ENCODE measurements at places on chromosomes 11 and 22.

GRCh38 chr11:115939731-115940421 lies 435.7 kb upstream of the CADM1 start:
- DNase-seq, result no peak

GRCh38 chr11:82671451-82671850 lies 62.2 kb downstream of the FAM181B start:
- no peak for DNase-seq

- DNase-seq, result no peak
Measured at GRCh38 chr11:122153746-122154145, 37.7 kb upstream of the BLID start.

- DNase-seq, result no peak
Measured at GRCh38 chr11:83678831-83679584, 392.8 kb upstream of the CCDC90B start.

- no peak for DNase-seq
Measured at GRCh38 chr11:101866619-101867491, 48.0 kb upstream of the CEP126 start.

GRCh38 chr11:70913715-70914231 lies 338.6 kb downstream of the SHANK2 start:
- no peak for DNase-seq

GRCh38 chr11:15967966-15968365 lies 388.4 kb downstream of the SOX6 start:
- DNase-seq, result no peak

DNA sequence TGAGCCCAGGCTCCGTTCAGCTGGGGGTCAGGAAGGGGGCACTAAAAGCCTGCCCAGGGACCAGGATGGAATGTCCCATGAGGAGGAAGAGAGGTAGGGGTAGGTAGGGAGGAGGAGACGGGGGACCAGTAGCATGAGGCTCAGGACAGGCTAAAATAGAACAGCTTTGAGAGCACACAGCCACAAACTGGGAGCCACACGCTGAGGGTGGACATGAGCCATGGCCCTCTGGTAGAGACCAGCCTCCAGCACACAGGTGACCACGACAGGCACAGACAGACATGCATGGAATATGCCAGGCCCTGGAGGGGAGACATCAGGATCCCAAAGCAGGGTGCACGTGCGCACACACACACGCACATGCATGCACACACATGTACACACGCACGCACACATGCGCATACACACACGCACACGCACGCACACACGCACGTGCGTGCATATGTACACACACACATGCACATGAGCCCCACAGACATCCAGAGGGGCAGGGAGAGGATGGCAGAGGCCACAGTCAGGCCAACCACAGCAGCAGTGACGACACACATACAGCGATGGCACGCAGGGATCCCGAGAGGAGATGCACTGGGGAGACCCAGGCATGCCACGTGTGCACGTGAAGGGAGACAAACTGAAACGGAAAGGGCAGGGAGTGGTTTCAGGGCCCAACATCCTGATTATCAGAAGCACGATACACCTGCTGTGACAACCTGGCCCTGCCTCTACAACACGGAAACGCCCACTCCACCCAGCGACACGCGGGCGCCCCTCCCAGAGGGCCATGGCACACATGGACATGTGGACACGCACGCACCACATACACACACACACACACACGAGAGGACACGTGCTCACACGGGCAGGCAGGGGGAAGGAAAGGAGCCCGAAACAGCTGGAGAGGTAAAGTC lies 25.7 kb downstream of the LRRC10B start:
- no peak for DNase-seq

GRCh38 chr11:66495401-66495854 lies 15.0 kb upstream of the BBS1 start:
- DNase-seq, result no peak

DNA sequence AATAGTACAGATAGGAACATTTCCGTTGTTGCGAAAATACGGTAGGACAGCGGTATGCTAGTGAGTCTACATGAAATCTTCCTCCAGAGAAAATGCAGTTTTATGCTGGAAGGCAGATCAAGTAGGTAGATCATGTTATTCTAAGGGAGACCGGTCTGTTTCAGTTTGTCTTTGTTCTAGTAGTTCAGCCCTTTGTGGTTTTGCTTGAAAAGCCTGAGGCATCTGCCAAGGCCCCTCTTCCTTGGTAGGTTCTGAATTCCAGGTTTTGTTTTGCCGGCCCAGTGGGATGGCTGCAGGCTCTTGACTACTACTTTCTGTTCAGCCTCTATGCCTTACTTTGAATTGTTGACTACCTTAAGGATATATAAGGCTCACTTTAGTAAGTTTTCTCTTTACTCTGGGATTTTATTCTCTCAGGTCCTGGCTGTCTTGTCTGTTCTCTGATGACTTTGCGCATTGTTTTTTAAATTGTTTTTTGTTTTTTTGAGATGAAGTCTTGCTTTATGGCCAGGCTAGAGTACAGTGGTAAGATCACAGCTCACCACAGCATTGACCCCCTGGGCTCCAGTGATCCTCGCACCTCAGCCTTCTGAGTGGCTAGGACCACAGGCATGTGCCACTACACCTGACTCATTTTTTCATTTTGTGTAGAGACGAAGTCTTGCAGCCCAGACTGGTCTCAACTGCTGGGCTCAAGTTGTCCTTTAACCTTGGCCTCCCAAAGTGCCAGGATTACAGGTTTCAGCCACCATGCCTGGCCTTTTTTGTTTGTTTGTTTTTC lies 53.7 kb downstream of the HIPK3 start:
- DNase-seq, result no peak

DNA sequence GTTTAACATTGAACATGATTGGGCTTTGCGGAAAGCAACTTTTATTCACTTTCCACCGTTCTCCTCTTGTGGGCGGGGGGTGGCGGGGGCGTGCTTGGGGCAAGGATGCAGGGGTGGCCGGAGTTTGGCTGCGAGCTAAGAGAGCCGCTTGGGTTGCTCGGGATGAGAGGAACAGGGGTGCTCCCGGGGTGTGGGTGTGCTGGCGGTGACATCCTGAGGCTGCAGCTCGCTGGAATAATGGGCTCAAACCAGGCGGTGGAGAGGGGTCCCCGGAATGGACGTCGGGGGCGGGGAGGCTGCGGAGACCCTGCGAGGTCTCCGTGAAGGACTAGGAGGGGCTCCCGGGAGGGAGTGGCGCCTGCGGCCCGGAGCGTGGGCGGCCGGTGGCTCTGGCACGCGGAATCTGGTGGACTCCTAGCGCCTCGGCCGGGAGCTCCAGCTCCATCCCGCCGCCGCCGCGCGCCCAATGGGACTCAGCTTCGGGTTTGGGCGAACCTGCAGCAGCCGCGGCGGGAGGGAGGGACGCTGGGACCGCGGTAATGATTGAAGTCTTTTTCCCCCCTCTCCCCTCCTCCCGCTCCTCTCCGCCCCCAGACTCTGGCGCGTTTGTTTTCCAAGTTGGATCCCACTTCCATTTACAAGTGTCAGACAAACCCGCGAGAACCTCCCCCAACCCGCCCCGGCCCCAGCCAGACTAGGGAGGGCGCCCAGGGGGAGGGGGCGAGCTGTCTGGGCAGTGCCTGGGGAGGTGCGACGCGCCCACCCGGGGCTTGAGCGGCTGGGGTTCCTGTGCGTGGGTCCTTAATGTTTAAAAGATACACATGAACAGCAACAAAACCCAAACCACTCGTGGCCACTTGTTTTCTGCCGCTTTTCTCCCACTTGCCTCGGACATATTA lies 2.0 kb downstream of the FAT3 start:
- DNase-seq, result no peak

DNA sequence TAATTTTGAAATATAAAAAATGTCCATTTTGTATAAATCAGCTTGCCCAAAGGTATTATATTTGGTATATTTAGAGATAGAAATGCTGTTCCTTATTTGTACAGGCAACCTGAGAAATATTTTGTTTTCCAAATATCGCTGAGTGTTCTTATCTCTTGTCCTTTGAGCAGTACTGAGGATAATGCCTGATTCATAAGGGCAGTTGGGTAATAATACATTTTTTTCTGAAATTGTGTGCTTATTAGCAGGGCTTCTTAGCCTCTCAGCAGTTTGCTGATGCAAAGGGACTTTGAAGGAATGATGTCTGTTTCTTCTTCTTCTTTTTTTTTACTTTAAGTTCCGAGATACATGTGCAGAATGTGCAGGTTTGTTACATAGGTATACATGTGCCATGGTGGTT lies 69.1 kb downstream of the LDLRAD3 start:
- no peak for DNase-seq

DNA sequence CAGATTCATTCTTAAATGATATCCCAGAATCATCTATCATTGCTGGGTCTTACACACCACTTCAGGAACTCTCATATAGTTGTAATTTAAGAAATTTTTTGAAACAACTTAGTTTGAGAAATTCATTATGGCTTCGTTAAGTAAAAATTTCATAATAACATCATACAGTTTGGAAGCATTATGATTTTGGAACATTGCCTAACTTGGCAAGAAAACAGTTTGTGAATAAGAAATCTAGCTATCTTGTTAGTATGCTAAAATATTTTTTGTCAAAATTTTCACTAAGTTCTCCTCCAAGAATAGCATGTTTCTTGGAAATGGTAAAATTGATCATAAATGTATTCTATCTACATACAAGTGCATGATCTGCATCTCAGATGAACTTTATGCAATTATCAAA lies 217.7 kb downstream of the CNTN5 start:
- DNase-seq, result no peak

DNA sequence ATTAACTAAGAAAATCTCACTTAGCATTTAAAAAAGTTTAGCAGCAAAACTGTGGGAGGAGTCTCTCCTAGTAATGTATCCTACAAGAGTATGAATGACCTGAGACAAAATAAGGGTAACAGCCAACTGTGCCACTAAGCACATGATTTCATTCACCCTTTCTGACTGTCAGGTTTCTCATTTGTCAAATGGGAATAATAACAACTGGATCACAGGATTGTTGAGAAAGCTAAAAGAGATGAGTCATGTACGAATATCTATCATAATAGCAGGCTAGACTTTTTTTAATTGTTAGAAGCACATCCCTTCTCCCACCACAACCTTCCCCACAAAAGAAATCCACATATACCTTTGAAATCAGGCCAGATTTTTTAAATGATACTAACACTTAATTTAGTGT lies 39.5 kb downstream of the MTMR2 start:
- DNase-seq, result no peak

DNA sequence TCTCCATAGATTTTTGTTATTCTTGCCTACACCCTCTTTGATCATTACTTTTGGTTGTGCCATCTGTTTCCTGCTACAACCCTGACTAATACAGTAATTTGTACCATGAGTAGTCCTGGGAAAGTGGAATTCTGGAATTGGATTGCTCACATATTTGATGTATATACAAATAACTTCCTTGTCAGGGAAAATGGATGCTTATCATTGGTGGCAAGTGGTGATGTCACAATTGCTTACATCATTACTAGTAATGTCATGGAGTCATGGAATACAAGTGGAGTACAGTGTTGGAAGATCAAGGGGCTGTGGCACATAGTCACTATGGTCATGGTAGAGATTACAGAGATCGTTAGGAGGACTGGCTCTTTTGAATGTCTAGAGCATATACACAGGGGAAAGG lies 24.4 kb downstream of the AASDHPPT start:
- DNase-seq, result no peak

GRCh38 chr11:100918551-100919500 lies 210.8 kb downstream of the PGR start:
- DNase-seq, result no peak

DNA sequence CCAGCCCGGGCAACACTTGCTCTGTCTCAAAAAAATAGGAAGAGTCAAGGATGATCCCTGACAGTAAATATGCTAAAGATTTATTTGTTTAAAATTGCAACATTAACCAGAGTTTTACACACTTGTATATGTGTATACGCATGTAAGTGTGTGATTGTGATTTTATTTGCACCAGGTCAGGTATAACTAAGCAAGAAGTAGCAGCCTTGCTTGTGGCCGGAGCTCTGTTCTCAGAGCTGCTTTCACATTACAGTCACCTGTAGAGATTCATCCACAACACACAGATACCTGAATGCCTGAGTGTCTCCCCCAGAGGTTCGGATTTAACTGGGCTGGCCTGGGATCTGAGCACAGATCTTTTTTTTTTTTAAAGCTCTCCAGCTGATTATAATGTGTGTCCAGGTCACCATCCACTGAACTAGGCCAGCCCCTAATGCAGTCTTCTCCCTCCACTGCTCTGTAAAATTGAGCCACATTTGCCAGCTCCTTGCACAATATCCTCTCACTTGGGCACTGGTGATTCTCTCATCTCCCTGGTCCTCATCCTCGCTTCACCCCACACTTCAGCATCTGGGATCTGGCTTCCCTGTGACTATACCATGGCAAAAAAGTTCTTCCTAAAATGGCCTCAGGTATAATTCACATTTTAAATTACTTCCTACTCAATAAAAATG lies 48.3 kb downstream of the LIF start:
- no peak for DNase-seq

- no peak for DNase-seq
Measured at GRCh38 chr11:10518891-10519290, 22.1 kb downstream of the RNF141 start.

DNA sequence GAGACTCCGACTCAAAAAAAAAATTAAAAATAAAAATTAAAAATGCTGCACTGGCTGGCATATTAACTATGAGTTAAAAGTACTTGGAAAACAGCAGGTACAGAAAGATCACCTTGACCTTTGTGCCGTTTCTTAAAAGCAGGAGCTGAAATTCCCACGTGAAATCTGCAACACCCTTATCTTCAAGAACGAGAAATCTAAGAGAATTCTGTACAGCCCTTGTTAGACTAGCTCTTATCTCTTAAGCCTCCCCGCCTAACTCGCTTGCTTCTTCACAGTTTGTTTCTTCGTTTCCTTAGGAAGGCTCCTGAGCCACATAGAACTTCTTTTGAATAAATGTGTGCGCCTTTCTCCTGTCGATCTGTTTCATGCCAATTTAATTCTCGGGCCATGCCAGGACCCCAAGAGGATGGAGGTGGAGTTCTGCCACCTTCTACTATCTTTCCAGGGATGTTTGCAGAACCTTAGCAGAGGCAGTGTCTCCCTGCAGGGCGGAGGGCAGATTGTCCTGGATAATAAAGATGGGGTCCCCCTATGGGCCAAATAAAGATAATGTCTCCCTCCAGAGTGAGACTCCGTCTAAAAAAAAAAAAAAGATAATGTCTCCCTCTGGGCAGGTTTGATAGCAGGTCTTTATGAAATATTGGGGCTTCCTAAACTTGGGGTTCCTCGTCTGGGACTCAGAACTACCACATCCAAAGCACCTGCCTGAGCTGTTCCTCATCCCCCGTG lies 27.4 kb upstream of the SYT8 start:
- DNase-seq, result no peak

GRCh38 chr11:71311928-71312510 lies 59.6 kb upstream of the SHANK2 start:
- no peak for DNase-seq

- no peak for DNase-seq
Measured at GRCh38 chr11:5521540-5521939, 5.0 kb upstream of the UBQLNL start.

GRCh38 chr11:46489656-46490560 lies 98.3 kb upstream of the CHRM4 start:
- peak; percentile 11 for DNase-seq

- no peak for DNase-seq
Measured at GRCh38 chr11:95767498-95767897, 22.1 kb downstream of the FAM76B start.

GRCh38 chr22:44153710-44154109 lies 27.0 kb upstream of the PARVG start:
- no peak for DNase-seq
